T-helper 2 cell (primary cell): ENCODE measurements at places on chromosomes 13 and 19.

DNA sequence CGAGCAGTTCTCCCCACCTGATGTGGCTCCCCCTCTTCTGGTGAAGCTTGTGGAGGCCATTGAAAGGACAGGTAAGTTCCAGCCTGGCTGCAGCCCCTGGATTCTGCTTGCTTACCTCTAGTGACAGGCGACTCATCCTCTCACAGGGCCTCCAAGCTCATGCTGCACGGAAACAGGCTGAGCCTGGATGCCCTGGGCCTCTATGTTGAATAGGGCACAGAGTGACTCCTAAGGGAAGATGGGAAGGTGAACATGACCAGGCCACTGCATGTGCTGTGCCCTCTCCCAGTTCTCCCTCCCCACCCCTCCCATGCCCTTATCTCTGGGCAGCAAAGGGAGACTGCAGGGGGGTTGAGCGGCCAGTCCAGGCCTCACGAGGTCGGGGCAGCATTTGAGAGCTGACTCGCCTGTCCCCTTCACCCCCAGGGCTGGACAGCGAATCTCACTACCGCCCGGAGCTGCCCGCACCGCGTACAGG is 7.6 kb downstream of the PIK3R2 start:
- no peak for DNase-seq

DNA sequence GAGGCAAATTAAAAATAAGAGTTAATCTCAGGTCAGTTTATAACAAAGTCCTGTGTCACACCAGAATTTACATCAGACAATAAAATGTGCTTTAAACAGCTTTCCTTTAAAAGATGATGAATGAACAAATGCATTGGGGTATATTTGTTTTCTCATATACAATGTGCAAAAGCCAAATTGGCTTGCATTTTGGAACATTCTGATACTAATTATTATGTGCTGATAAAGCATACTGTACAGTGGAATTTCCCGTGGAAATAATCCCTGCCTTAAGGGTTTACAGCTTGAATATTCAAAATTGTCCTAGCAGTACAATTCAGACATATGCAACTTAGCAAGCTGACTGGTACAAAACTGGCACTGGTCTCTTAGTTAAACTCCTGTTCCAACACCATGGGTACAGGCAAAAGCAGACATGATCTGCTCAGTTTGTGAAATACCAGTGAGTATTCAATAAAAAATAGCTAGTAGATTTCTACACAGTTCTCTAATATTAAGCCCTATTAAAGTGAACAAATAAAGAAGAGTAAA is 373.4 kb downstream of the SLITRK1 start:
- no peak for DNase-seq

DNA sequence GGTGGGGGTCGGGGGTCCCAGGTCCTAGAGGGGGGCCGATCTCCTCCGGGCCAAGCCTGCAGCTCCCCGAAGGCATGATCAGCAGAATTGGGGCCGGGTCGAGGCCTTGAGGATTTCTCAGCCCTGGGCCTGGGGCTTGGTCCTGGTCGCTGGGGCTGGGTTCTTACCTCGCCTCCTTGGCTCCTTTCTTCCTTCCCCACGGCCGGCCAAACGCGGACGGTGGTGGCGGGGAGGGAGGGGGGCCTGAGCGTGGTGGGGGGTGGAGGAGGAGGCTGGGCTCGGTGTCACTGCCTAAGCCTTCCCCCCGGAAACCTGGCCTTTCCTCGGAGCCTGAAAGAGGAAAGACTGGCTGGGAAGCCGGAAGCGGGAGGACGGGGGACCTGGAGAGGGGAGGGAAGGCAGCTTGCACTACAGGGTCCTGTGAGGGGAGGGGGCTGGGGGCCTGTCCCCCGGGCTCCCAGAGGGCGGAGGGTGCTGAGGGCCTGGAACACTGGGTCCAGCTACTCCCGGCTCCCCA is at the start of gene ZNF579:
ZNF579 (minus strand) TSS at position 221 of the 517 bp plus-strand sequence. CDS start 1,209 bp downstream, outside the sequence.
- DNase-seq, result peak; percentile 27

GRCh38 chr19:45717983-45718650 is 12.6 kb downstream of the FBXO46 start:
- no peak for DNase-seq

DNA sequence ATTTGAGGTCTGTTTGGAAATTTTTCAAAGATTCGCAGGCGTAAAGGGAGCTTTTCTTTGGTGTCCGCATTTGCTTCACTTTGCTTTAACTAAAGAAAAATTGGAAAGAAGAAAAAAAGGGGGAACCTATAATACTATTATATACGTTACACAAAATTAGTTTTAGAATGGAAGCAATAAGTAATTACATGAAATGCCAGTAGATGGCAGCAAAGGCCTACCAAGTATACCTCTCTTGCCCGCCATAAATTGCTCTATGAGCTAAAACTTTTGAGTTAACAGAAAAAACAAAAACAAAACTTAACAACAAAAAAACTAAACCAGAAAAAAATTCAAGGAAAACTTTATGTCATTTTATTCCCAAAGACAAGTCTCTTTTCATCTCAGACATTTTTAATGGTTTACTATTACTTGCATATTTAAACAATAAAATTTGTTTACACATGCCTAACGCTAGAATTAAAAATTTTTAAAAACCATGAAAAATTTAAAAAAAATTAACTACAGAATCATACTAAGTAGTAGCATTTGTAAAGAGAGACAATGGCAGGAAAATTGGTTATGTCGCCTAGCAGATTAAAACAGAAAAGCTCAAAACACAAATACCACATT is 271.4 kb downstream of the NALCN start:
- no peak for DNase-seq

GRCh38 chr13:101792189-101792588 is 339.7 kb downstream of the ITGBL1 start:
- no peak for DNase-seq

GRCh38 chr19:17642656-17643055 is 45.5 kb downstream of the UNC13A start:
- DNase-seq, result no peak

- no peak for DNase-seq
Measured at GRCh38 chr13:40874138-40874779, 84.8 kb downstream of the SLC25A15 start.

GRCh38 chr13:70856711-70857110 is 748.5 kb upstream of the KLHL1 start:
- DNase-seq, result no peak

GRCh38 chr13:91405240-91405639 is 6.8 kb downstream of the GPC5 start:
- DNase-seq, result no peak

- DNase-seq, result peak; percentile 33
Measured at GRCh38 chr19:46428239-46429135, at the start of gene PNMA8C. Gene PNMA8C, minus strand, starts transcription at chr19:46428936. Its CDS starts 577 bp downstream, at chr19:46428359.
